ENCODE measurements at places on chromosomes 13 and 19. TPM values are rescaled to one million over a fixed set of nuclear protein-coding genes. Genes with fewer than 3 reads are reported as not detected.

CYP2A6 gene
- total RNA-seq: not detected

HSPB6 gene
- total RNA-seq: not detected

MAP4K1 gene
- total RNA-seq: 1.5 TPM

CCDC70 gene
- not detected for total RNA-seq

DNA sequence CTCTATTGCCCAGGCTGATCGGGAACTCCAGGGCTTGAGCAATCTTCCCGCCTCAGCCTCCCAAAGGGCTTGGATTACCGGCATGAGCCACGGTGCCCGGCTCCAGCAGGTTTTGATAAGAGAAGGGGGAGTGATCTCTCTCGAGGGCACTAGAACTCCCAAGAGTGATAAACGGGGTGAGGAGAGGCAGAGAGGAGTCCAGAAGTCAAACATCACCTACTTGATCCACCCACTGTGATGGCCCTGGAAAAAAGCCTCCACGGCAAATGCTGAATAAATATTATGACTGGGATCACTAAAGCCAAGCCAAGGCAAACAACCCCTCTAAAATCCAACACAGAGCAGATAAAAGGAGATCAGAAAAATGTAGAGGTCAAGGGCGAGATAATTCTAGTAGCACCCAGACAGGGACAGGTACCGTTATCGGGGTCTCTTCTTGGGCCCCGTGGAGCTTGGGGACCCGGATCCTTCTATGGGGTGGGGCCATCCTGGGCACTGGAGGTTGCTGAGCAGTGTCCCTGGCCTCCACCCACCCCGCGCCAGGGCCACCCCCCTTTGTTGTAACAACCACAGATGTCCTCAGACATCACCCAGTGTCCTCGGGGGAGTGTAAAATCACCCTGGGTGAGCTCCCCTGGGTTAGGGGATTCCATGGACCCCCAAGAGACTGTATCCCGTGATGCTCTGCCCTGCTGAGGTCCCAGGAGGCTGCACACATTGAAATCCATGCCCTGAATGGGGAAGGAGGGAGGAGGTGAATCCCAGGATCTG is 3.7 kb upstream of the CREB3L3 start:
- no peaks in the 10 kb centered on the region for H3K36me3 ChIP-seq
- H3K27ac ChIP-seq: no peak overlapping the region
- H3K4me3 ChIP-seq: no peak overlapping the region
- DNase-seq: no peak

DNA sequence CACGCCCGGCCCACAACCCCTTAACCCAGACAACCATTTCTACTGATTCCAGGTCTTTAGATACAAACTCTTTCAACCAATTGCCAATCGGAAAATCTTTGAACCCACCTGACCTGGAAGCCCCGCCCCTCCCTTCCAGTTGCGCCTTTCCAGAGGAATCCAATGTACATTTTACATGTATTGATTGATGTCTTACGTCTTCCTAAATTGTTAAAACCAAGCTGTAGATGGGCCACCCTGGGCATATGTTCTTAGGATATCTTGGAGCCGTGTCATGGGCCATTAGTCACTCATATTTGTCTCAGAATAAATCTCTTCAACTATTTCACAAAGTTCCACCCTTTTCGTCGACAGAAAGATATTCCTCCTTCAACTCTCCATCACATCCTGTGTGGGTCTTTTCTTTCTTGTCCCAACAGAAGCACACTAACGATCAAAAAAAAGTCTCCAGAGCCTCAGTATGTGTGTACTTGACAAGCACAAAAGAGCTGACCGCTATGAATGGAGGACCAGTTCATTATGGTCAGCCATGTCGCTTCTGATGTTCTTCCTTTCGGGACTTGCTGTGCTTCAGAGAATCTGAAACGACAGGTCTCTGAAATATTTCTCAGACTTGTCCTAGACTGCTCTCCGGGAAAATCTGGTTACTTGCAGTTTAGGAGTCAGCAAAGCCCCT is 601 bp upstream of the ZNF749 start:
- peak overlapping the region; percentile 70 for H3K4me3 ChIP-seq
- peaks cover 17% of the 10 kb centered on the region for H3K36me3 ChIP-seq
- H3K27ac ChIP-seq: peak overlapping the region; percentile 38
- no peaks in the 10 kb centered on the region for H3K27me3 ChIP-seq
- DNase-seq: no peak
- H3K4me1 ChIP-seq: no peaks in the 10 kb centered on the region

DNA sequence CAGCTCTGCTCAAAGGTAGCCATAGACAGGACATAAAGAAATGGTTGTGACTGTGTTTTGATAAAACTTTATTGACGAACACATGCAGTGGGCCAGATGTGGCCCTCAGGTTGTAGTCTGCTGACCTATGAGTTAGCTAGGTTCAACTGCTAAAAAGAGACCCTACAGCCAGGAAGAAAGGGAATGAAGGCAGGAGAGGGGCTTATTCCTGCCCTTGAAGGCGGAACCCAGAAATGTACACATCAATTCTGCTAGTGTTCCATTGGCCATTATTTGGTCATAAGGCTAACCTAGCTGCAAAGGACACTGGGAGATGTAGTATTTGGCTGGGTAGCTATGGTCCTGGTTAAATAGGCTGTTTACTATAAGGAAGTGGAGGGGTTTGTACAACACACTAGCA is 18.0 kb downstream of the APBA3 start:
- DNase-seq: peak; percentile 42
- no peaks in the 10 kb centered on the region for H3K4me1 ChIP-seq
- H3K27me3 ChIP-seq: peaks cover 7% of the 10 kb centered on the region

DNA sequence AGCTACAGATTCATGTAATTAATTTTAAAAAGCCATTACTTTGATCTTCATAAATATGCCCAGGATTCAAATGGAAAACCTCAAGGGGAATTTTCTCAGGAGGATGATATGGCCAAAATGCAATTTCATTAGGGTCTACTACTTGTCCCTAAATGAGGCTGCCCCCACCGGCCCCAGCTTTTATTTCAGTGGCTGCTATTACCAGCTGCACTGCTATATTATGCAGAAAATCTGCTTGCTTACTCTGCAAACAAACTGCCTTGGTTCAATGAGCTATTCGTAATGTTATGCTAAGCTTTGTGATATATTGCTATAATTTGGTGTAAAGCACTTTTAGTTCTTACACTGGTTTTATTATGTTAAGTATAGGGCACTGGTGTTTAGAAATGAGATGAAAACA is 137.3 kb upstream of the TMTC4 start:
- H3K27ac ChIP-seq: no peak overlapping the region
- H3K4me3 ChIP-seq: no peak overlapping the region
- no peaks in the 10 kb centered on the region for H3K4me1 ChIP-seq
- DNase-seq: no peak

DNA sequence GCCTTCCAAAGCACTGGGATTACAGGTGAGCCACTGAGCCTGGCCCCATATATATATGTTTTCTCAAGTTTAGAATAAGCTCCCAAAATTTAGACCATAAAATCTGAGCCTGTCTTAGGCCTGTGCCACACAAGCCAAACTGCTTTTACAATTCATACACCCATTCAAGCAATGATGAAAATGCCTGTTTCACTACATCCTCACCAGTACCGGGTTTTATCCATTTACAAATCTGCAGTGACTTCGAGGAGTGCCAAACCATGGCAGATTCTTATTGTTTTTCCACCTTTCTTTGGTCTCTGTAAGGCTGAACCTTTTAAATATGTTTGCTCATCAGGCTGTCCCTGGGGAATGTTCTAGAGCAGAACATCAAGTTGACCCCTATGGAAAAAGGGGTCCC is 9.6 kb upstream of the NFIC start:
- H3K36me3 ChIP-seq: no peaks in the 10 kb centered on the region
- H3K4me1 ChIP-seq: no peaks in the 10 kb centered on the region
- peaks cover 3% of the 10 kb centered on the region for H3K27me3 ChIP-seq
- H3K27ac ChIP-seq: no peak overlapping the region
- no peak overlapping the region for H3K4me3 ChIP-seq
- DNase-seq: no peak

DNA sequence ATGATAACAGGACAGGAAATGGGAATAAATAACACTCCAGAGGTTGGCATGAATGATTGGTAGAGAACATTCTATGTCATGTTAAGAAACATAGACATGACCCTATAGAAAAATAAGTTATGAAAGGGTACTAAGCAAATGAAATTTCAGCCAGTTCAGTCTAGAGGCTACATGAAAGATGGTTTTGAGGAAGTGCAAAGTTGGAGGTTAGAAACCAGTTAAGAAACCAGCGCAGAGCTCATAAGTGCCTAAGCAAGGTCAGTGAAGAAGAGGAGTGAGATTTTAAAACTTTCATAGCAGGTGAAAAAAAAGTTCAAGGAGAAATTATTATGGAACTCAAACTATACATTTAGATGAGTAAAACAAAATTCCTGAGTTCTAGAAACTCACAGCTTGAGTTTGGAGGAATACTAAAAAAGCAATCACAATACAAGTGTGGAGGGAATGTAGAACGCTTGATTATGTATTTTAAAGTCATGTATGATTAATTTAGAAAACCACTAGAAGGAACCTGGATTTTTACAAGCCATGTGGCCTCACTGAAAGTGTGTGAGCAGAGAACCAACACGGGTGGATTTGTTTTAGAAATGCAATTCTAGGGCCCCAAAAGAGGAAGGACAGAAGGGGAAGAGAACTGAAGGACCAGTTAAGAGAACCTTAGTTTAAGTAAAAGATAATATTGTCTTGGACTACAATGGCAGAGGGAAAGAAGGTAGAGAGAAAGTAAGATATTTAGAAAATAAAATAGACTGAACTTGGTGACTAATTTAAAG is 162.4 kb downstream of the PCDH20 start:
- no peaks in the 10 kb centered on the region for H3K4me1 ChIP-seq
- no peak overlapping the region for H3K27ac ChIP-seq
- no peak overlapping the region for H3K4me3 ChIP-seq
- no peak for DNase-seq
- no peaks in the 10 kb centered on the region for H3K27me3 ChIP-seq

- peak; percentile 46 for DNase-seq
- no peak overlapping the region for H3K4me3 ChIP-seq
- peak overlapping the region; percentile 75 for H3K27ac ChIP-seq
- peaks cover 14% of the 10 kb centered on the region for H3K4me1 ChIP-seq
Measured at GRCh38 chr13:109256866-109257760, 529.3 kb downstream of the IRS2 start.

GRCh38 chr19:47209319-47210179 is 21.4 kb downstream of the BBC3 start:
- peaks cover 60% of the 10 kb centered on the region for H3K36me3 ChIP-seq
- no peak overlapping the region for H3K27ac ChIP-seq
- no peak overlapping the region for H3K4me3 ChIP-seq
- H3K27me3 ChIP-seq: no peaks in the 10 kb centered on the region
- H3K4me1 ChIP-seq: peaks cover 13% of the 10 kb centered on the region

GRCh38 chr19:34282611-34283519 is 28.5 kb downstream of the GARRE1 start:
- no peaks in the 10 kb centered on the region for H3K27me3 ChIP-seq
- H3K36me3 ChIP-seq: peaks cover 4% of the 10 kb centered on the region
- DNase-seq: no peak
- no peak overlapping the region for H3K27ac ChIP-seq

DNA sequence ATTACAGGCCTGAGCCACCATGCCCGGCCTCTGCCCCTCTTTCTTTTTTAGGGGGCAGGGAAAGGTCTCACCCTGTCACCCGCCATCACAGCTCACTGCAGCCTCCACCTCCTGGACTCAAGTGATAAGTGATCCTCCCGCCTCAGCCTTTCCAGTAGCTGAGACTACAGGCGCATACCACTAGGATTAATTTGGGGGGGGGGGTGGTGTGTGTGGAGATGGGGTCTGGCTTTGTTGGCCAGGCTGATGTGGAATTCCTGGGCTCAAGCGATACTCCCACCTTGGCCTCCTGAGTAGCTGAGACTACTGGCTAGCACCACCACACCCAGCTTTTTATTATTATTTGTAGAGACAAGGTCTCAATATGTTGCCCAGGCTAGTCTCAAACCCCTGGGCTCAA is 4.2 kb downstream of the APOE start:
- peaks cover 19% of the 10 kb centered on the region for H3K4me1 ChIP-seq
- no peak overlapping the region for H3K4me3 ChIP-seq
- H3K27me3 ChIP-seq: no peaks in the 10 kb centered on the region
- no peak overlapping the region for H3K27ac ChIP-seq
- no peaks in the 10 kb centered on the region for H3K36me3 ChIP-seq
- DNase-seq: no peak

DNA sequence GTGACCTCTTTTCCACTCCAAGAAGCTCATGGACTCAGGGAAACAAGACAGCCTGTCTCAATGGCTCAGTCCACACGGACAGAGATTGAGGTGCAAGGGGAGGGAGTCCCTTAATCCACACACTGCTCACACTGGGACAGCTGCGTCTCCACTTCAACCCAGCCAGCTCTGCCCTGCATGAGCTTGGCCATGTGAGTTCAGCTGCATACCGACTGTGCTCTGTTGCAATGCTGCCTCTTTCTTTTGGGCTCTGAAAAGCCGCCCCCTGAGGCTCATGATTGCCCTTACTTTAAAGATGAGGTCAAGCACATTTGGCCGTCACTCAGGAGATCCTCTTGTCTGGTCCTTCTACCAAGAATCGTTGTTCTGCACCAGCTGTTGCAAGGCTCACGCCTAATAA is 64.8 kb upstream of the KCTD15 start:
- H3K4me1 ChIP-seq: peaks cover 53% of the 10 kb centered on the region
- no peaks in the 10 kb centered on the region for H3K36me3 ChIP-seq
- no peaks in the 10 kb centered on the region for H3K27me3 ChIP-seq
- peak overlapping the region; percentile 79 for H3K27ac ChIP-seq
- no peak overlapping the region for H3K4me3 ChIP-seq

DNA sequence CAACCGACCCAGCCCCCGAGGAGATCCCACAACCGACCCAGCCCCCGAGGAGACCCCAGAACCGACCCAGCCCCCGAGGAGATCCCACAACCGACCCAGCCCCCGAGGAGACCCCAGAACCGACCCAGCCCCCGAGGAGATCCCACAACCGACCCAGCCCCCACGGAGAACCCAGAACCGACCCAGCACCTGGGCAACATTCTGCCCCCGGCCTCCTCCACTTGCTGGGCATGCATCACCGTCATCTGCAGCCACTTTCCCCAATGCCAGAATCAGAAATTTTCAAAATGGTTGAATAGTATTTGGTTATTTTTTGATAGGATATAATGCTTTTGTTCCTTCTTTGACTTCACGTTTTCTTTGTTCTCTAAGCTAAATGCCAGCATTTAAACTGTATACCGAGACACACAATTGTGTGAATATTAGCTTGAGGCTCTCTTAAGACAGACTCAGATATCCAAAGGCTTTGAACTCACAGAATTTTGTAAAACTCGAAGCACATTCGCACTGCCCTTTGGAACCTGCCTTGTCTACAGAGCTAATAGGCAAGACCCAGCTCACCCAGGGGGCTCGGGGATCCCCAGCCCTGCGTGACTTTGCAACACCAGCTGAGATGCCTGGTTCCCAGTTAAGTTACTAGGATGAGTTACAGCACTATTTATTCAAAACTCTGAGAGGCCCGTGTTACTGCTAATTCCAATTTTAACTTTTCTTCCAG is 15.5 kb upstream of the RASA3 start:
- no peak overlapping the region for H3K4me3 ChIP-seq
- no peaks in the 10 kb centered on the region for H3K27me3 ChIP-seq
- no peak overlapping the region for H3K27ac ChIP-seq
- H3K4me1 ChIP-seq: peaks cover 8% of the 10 kb centered on the region
